ENCODE measurements at places on chromosomes 6 and 20.

DNA sequence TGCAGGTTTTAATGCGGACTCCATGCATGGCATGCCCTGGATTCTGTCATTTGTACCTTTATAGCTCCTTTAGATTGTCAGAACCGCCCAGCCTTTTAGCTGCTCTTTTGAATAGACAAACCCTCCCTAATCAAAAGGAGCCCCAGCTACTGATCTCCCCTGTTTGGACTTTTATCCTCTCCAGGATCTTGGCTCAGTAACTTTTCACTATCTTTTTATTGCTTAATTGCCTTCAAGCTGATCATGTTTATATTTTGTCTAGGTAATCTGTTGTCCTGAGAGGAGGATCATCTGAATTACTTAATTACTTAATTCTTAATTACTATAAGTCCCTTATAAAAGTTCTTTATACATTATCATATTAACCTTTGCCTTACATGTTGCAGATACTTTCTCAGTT, 93.2 kb downstream of the HIVEP1 start:
- DNase-seq = no peak

DNA sequence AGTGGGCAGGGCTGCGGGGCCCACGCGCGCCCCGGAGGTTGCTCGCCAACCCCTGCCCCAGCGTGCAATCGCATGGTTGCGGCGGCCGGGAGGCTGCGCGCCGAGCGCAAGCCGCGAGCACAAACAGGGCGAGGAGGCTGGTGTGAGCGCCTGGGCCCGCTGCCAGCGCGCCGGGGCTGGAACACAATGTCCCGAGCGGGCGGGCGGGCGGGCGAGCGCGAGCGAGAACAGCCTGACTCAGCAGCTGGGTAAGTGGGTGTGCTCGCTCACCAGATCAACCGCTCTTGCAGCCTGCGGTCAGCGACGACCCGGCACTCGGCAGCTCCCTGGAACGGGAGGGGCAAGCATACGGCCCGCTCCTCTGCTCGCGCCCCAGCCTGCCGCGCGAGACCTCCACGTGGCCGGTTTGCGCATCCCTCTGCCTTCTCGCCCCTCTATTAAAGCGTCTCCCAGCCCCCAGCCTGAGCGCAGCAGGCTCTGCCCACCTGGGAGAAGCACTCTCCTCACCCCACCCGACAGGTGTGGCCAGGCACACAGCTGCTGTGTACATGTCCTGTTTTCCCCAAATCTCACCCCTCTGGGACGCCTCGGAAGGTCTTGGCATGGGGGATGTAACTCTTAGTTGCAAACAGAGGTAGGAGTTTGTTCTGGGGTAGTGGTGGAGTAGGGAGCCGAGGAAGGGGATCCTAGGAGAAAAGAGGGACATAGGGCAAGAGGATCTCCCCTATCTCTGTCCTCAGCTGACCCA, 8.7 kb upstream of the ARMC12 start:
- DNase-seq = peak; percentile 81

GRCh38 chr6:45442716-45443115, 65.0 kb upstream of the SUPT3H start:
- DNase-seq = no peak

GRCh38 chr6:22251348-22251747, 45.5 kb downstream of the PRL start:
- DNase-seq = no peak

DNA sequence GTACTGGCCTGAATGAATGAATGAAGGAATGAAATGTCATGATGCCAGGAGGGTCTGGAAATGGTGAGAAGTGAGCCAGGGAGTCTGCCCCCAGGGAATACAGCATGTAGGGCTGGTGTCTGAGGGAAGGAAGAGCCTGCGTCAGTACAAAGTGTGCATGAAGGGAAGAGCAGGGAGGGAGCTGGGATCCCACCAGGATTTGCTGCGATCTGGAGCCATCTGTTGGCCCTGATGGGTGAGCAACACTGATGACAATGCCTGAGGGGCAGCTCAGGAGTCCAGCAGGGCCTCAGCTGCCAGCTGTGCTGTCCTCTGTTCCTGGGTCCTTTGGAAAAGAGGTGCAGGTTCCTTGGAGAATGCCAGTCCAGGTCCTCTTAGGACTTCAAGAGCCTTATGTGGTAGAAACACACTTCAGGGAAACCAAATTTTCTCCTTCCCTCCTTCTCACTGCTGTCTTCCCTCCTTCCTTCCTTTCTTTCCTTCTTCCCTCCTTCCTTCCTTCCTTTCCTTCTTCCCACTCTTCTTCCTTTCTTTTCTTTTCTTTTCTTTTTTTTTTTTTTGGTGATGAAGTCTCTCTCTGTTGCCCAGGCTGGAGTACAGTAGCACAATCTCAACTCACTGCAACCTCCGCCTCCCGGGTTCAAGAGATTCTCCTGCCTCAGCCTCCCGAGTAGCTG, 11.5 kb downstream of the BPI start:
- no peak for DNase-seq

GRCh38 chr6:55011034-55011433, 163.3 kb upstream of the HCRTR2 start:
- no peak for DNase-seq

DNA sequence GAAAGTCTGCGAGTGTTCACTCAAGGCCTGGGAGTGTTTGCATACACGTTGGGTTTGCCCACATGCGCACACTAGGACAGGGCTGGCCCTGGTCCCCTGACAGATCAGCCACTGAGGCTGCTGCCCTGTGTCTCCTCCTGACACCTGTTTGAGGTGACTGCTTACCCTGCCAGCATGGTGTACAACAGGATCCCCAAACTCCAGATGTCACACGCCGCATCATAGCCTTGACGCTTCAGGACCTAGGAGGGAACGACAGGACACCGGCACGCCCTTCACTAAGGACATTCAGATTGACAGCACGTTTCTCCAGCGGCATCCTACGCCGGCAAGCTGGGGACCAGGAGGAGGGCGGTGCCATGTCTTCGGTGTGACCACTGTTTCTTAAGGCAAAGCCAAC, 37.0 kb upstream of the MPC1 start:
- DNase-seq = no peak

GRCh38 chr6:31112478-31112877, at the start of gene C6orf15:
Gene C6orf15, minus strand, starts transcription at chr6:31112575. Its CDS starts 20 bp downstream, at chr6:31112555.
- DNase-seq = no peak

- no peak for DNase-seq
Observed at GRCh38 chr6:111792241-111792640, 81.0 kb downstream of the FYN start.

- DNase-seq = peak; percentile 89
Observed at GRCh38 chr6:131063028-131063763, at the start of gene EPB41L2. Gene EPB41L2, minus strand, starts transcription at chr6:131063245. Its CDS starts 106,760 bp downstream, at chr6:130956485.

DNA sequence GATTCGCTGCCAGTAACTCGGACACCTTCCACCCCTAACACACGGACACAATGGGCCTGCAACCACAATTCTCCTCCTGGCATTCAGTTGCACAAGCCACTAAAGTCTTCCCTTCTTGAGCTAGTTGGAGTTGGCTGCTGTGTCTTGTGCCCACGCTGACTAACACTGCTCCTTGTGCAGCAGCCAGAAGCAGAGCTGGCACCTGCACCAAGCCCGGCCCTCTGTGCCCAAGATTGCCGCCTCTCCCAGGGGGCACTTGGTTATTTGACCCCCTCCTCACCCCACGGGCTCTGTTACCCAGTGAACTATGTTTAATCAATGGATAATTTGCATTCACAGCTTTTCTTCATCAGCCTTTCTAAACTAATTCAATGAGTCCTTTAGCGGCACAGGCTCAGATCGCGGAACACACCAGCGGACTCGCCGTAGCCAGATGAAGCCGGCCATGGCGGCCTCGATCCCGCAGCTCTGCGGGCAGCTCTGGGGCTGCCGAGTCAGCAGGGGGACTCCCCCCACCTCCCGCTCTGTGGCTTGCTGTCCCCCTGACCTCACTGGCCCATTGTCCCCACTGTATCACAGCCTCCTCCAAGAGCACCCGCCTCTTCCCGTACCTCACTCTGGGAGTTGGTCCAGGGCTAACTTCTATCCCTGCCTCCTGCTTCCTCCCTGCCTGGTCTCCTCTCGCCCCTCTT, 94.8 kb upstream of the AFDN start:
- no peak for DNase-seq

GRCh38 chr20:46206025-46206424, 87.9 kb downstream of the CD40 start:
- DNase-seq = no peak

DNA sequence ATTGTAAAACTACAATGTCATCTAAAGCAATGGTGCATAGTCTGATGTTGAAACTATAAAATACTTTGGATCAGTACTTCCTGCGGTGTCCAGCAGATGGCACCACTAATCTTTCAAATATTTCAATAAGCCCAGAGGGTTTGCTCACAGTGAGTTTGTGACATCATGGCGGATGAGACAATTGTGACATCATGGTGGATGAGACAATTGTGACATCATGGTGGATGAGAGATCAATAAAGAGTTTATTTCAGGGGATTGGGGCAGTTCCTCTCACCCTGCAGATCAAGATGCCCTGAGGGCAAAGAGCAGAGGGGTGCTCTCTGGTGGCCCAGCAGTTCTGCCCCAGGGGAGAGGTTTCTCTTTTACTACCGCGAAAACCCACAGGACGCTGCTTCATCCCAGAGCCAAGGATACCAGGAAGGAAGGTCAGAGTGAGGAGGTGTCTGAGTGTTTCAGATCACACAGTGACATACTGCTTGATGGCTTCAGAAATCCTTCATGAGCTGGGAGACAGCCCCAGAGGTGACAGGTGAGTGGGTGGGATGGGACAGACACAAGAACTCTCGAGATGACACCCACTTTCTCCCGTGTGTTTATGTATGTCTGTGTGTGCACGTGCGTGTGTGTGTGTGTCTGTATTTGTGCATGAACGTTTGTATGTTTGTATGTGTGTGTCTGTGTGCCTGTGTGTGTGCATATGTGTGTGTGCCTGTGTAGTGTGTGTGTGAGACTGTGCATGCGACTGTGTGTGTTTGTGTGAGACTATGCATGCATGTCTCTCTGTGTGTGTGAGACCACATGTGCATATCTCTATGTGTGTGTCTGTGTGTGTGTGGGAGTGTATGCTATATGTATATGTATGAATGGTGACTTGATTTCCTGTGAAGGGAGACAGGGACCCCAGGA, 7.3 kb upstream of the ULBP2 start:
- peak; percentile 43 for DNase-seq

DNA sequence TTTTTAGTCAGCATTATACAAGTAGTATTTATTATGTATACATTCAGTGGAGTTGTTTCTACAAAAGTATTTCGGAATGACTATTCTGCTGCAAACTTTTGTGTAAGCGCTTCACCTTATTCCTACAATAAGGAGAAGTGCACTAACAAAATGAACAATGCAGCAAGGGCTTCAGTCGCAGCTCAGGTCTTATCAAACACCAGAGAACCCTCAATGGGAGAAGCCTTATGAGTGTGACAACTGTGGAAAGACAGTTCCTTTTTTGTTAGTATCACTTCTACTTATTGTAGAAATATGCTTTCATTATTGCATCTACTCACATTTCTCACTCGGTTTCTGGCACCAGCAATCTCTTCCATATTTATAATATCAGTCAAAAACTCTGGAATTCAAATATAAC, 18.8 kb downstream of the ZKSCAN3 start:
- DNase-seq = no peak
